HCT116 (cell line): ENCODE measurements at places on chromosomes 1 and 21.

DNA sequence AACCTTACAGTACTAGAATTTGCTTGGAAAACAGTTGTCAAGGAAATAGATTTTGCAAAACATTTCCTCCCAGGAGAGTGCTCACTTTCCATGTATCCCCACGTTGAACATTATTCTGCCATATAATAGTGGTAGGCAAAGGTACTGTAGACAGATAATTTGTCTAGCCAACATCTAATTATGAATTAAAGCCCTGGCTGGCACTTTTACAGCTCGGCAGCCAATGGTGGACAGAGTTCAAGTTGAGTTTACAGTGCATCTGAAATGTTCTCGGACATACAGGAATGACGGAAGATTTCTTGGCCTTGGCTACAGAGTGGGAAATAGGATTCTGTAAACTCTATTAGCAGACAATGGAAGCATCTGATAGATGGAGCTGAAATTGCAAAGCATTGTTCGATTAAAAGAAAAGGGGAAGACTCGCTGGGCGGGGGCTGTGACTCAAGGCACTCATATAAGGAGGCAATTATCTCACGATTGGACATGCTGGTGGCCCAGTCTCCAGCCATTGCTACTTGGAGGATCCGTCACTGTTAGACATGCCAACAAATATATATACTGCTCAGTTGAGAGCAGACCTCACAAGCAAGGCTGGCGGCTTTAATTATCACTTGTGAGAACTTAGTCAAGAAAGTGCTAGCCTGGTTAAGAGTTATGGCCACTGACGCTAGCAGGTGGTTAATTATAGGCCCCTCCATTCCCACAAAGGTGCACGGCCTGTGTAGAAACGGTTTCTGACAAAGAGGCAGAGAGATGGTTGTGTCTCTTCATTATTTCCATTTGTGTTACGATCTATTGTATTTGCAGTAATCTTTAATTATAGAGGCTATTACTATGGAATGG lies 48.0 kb downstream of the MAN1C1 start:
- DNase-seq: no peak

DNA sequence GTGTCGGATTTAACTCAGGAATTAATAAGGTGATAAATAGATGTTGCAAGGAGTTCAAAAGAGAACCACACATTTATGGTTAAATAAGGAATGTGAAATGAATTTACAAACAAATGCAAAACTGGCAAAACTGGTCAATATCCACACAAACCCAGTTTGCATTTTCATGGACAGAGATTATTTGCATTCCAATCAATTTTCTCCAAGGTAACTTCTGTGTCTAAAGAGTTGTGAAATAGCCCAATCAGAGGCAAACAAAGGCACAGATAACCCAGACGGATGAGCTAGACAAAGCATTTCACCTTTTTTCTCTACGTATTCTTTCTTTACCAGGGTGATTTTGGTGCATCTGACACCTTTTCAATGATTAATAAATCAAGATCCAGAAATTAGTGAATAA lies 63.9 kb downstream of the MAP3K7CL start:
- no peak for DNase-seq

- no peak for DNase-seq
Measured at GRCh38 chr1:40449684-40450494, at the start of gene ZFP69B. Gene ZFP69B (plus strand): TSS chr1:40450476. CDS start chr1:40450962, 486 bp downstream.

DNA sequence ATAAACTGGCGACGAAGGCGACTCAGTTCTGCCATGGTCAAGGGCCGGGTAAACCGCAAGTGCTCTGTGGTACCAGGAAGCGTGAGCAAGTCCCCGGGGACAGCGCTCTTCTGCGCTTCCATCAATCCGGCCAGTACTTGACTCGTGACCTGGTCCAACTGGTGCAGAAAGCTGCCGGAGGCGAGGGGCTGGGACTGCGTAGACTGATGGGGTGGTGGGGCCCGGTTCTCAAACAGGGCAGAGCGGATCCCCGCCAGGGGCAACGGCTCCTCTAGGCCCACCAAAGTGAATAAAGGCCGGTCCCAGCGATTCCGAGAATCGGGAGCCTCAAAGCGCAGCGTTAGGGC lies 852 bp downstream of the KTI12 start:
- no peak for DNase-seq

DNA sequence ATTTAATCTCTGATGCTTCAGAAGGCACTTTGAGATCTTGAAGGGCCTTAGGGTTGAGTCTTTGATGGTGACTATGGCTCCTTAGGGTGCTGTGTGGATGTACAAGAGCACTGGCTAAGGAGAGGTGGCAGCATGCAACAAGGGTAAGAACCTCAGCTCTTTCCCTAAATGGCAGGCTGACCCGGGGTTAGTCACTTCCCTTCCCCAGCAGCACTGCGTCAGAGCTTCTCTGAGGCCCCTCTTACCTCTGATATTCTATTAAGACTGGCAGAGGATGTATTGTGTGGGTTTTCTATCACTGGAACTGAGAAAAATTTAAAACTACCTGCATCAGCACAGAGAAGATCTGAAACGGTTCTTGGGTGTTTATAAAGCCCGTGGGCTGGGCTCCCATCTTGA lies 11.8 kb downstream of the C1orf116 start:
- DNase-seq: no peak

DNA sequence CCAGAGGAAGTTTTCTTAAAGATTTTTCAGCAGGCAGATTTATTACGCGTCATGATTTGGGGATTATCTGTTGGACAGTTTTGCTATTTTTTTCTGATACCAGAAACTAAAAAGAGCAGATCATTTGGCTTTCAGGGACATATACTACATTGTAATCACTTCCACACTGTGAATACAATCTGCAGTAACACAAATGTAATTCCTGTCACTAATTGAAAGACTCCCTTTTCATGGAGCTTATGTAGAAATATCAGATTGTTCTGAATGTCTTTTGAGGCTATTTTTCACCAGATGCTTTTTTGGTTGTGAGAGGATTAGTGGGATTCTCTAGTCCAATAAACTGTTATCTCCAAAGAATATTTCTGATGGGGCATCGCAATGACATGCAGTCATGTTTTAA lies 464.2 kb downstream of the DISC1 start:
- DNase-seq: no peak

DNA sequence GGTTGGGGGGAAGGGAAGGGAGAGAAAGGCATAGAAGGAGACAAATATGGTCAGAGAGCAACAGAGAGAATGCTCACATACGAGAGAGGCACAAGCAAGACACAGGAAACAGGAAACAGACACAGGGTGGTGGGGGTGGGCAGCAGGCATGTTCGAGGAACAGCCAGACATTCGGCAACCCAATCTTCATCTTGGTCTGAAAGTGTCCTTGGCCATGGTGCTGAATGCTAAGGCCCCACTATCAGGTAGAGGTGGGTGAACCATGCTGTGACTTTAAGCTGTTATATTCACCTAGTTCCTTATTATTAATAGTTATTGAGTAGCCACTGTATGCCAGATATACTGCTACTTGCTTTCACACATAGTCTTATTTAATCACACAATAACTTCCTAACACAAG lies 109.2 kb downstream of the DDX20 start:
- DNase-seq: no peak

DNA sequence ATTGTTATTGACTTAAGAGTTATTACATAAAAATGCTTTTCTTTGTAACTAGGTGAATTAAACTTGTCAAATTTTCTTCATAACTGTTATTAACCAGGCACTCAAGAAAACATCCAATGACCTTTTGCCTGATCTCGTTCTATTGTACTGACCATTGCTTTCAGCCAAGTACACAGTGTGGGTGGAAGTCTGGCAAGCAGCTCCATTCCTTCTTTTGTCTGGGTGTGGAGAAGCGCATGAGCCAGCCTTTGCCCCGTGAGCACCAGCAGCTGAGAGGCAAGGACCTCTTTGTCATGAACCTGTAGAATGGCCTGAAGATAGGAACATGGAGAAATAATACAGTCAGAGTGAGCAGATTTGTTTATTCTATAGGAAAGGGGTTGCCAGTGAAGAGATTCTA lies 57.5 kb downstream of the IARS2 start:
- DNase-seq: no peak

- no peak for DNase-seq
Measured at GRCh38 chr1:35555601-35556477, 1.4 kb downstream of the KIAA0319L start.

DNA sequence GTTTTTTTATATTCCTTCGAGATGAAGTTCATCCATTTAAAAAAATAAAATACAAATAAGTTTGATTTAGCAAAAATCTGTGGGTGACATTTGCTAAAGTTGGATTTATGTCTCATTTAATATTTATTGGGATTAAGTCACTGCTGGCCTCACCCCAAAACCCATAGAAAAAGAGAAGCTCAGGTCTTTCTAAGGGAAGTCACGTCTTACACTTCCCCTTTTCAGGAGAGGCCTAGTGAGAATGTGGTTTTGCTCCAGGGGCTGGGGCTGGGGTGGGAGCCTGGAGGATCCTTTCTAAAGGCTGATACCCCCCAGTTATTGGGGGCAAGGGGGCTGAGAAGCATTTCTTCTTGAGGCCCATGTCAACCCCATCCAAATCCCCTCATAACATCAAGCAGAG lies 300.3 kb downstream of the DSCAM start:
- no peak for DNase-seq

DNA sequence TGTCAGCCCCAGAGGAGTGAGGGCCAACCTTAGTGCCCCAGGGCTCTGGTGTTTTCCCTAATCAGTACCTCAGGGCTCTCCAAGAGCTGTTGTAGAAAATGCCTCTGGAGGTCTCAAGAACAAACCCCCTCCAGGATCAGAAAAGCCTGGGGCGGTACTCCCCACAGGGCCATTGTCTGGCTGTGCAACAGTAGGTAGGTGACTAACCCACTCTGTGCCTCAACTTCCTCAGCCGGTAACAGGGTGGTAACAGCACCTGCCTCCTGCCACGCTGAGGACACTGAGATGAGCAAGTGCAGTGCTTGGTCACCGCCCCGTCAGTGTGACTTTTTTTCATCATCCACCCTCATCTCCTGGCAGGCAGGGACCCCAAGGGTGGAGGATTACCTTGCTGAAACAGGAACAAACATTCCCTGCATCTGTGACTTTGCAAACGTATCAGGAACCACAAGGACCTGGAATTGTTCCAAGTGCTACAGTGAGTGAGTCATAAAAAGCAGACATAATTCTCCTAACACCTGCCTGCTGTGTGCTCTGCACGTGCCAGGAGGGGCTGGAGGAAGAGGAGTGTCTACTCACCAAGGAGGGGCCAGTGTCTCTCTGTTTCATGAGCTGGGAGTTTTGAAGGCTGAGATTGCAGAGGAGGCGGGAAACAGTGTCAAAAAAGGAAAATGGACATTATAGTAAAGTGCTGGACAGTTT lies 440.8 kb downstream of the NPHP4 start:
- DNase-seq: peak; percentile 23

DNA sequence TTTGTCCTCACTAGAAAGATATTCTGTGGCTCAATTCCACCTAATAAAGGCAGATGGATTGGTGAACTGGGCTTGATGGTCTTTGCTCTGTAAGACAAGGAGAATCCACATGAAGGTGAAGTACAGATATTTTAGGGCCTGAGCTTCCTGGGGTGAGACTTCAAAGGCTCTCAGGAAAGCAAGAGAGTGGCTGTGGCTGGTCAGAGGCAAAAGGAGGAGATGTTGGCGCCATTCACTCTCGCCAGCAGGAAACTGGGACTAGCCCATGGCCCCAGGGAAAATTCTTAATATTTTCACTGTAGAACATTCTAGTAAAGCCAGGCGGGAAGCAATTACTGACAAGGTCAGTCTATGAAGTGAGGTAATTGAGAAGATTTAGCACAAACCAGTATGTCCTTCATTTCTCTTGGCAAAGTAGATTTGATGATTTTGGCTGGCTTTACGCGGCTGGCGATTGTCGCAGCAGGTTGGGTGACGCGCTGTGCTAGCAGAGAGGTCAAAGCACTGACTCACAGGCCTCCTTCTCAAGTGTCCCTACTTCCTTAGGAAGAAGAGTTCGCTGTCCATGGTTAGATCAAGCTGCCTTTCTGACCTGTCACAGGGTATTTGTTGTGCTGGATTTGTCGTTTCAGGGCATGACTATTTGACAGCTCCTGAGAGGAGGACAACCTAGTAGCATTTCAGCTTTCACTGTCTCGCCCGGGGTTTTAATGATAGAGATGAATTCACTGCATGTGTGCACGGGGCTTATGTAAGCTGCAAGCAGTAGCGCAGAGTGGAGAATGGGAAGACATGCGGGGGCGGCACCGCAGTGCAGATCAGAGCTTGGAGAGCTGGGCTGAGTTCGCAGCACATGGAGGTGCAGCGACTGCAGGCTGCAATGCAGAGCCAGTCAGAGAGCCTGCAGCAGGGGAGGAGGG lies 32.7 kb downstream of the XCL1 start:
- DNase-seq: no peak

DNA sequence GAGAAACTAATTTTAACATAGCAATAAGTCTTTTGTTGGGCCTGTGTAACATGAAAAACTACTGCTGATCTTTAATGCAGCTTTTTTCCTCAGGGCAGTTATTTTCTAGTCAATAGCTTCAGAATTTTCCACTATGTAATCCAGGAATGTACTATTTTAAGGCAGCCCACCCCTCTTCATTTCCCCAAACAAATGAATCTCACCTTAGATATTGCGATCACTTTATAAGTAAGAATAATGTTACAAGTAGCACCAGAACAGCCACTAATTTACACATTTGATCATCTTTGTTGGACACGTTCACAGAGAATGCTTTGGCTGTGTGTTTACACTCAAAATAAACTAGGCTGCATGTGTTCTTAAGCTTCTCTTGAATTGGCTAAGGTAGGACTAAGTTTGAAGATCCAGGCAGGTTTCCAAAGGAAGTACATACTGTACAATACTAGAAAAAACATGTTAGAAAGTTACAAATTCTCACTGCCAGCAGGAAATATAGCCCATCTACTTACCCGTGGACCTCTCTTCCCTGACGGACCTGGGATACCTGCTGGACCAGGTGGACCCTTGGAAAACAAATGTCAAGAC lies 41.7 kb downstream of the COL24A1 start:
- no peak for DNase-seq
